Activated CD8-positive, alpha-beta memory T cell treated with anti-CD3 and anti-CD28 coated beads, Interleukin-2, amount 50 U/mL, for 48 hours (primary cell): ENCODE measurements at places on chromosomes 13 and 19.

- no peak for DNase-seq
These were observed 8.1 kb upstream of the SDHAF1 start for GRCh38 chr19:35986664-35987570.

GRCh38 chr19:13717194-13717643 lies 47.1 kb upstream of the MRI1 start:
- DNase-seq: no peak

- DNase-seq: no peak
These were observed 451.7 kb downstream of the EFNB2 start for GRCh38 chr13:106083620-106084350.

- DNase-seq: no peak
These were observed 3.4 kb upstream of the CTU1 start for GRCh38 chr19:51111606-51112005.

DNA sequence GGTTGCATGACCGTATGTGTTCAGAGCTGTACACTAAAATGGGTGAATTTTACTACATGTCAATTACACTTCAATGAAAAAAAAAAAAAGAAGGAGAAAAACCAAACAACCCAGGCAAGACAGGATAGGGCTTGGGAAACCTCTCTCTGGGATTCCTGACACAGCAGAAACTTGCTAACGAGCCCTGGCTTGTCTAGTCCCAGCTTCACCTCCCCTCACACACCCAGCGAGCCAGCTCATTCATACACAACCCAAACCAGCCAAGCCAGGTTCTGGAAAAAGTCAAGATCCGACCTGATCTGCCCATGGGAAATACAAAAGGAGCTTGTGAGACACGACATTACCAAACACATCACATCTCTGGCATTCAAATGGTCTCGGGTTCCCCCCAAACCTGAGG lies 3.7 kb upstream of the TECR start:
- no peak for DNase-seq

GRCh38 chr19:54420383-54421168 lies 5.3 kb downstream of the TTYH1 start:
- no peak for DNase-seq

DNA sequence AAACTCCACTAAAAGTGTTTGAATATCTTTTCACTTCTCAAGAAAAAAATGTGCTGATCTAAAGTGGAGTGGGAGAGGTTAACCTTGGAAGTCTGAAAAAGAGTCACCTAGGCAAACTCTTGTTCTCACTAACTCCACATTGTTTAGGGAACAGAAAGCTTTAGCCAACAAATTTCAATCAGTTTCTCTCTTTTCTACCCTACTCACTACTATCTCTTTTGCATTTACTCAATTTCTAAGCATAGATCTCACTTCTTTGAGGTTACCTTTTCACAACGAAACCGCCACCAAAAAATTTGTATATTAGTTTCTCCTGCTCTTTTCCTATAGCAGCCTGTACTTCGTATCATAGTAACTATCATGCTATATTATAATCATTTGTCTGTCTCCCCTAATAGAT lies 6.3 kb downstream of the NHLRC3 start:
- no peak for DNase-seq

DNA sequence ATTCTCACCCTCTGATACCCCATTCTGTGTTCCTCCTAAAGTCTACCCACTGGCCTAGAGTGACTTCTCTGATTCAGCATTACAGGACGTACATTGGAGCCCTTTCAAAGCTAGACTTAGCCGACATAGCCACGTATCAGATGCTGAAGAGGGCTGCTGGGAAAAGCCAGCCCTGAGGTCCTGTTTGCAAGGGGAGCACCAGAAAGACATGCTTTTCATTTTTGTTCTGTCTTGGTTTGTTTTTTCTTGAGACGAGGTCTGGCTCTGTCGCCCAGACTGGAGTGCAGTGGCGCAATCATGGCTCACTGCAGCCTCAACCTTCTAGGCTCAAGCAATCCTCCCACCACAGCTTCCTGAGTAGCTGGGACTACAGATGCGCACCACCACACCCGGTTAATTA lies 6.3 kb upstream of the ZSWIM4 start:
- DNase-seq: no peak

DNA sequence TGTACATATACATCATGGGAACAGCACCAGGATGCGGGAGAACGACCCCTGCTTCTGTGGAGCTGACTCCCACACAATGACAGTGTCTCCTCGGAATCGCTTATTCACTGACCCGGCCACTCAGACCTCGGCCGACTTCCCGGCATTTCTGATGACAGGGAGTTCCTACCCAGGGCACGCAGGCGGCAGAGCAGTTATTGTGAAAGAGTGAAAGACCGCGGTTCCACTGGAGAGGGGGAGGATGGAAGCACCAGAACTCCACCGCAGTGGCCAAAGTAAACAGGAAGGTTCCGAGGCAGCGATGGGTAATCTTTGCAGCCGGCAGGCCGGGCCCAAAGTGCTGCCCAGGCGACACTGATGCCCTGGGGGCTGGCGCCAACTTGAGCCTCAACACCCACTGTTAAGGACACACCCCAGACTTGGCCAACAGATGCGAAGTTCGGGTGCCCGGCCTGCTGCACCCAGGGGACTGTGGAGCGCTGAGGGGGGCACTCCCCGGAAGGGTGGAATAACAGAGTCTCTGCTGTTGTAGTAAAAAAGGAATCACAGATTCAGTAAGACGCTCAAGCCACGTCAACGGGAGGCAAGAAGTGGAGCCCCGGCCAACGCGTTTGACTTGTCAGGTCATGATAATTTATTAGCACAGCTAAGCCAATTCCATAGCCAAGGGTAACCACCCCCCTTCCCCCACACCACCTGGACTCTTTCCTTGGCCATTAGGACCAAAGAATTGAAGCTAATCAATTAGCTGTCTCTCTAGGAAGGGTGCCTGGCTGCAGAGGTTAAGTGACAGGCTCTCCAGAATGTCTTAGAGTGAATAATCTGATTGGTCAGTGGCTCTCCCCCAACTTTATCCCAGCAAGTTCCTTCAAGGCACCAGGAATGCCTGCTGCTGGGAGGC lies 5.8 kb downstream of the MLLT1 start:
- no peak for DNase-seq

- no peak for DNase-seq
These were observed 4.6 kb downstream of the UBA2 start for GRCh38 chr19:34432797-34433196.

- DNase-seq: no peak
These were observed 12.0 kb downstream of the KMT2B start for GRCh38 chr19:35729763-35730162.

DNA sequence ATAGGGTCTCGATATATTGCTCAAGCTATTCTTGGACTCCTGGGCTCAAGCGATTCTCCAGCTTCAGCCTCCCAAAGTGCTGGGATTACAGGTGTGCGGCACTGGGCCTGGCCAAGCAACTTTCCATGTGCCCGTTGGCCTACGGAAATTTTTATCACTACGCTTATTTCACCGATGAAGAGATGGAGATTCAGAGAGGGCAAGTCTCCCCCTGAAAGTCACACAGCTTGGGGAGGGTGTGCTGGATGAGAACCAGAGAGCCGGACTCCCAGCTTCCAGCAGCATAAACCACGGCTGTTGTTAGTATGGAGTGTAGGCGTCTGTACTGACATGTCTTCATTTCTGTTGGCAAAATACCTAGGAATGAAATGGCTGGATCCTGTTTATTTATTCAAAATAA lies 11.8 kb upstream of the GNA11 start:
- DNase-seq: no peak

DNA sequence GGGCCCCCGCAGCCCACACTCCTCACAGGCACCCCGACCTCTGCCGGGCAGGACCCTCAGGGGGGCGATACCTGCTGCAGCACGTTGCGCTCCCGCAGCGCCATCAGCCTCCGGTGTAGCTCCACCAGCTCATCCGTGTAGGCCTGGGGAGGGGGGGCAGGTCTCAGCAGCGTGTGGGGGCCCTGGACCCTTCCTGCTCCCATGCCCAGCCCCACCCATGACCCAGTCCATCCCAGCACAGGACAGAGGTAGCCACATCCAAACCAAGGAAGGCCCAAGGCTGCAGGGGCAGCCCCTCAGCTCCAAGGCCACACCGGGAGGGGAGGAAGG lies 66.5 kb downstream of the MLLT1 start:
- no peak for DNase-seq

DNA sequence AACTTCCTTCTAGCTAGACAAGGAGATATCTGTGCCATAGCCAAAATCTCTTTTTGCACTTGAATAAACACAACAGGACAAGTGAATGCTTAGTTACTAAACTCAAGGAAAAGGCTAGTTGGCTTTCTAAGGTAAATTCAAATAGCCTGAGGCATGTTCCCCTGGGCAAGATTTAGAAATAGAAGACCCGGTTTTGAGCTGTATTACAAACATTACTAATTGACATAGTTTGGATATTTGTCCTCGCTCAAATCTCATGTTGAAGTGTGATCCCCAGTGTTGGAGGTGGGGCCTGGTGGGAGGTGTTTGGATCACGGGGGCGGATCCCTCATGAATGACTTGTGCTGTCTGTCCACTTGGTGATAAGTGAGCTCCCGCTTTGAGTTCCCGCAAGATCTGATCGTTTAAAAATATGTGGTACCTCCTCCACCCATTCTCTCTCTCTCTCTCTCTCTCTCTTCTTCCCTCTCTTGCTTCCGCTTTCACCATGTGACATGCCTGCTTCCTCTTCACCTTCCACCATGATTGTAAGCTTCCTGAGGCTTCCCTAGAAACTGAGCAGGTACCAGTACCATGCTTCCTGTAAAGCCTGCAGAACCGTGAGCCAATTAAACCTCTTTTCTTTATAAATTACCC lies 3.9 kb upstream of the KBTBD6 start:
- DNase-seq: no peak

DNA sequence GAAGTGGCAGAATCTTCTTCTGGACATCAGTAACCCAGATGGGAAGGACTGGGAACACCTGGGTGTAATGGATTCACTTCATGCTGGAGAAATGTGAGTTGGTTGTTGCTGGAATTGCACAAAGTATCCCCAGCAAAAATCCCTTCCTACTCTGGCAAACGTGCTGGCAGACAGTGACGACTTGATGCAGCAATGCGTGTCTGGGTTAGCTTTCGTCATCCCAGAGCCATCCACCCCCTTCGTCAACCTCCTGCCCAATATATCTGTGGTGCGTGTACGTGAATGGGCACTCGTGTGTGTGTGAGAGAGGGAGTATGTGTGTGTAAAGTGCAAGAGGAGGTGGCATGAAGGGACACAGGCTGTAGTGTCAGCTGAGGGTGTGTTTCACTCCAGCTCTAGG lies 70.9 kb downstream of the TM9SF2 start:
- DNase-seq: no peak

DNA sequence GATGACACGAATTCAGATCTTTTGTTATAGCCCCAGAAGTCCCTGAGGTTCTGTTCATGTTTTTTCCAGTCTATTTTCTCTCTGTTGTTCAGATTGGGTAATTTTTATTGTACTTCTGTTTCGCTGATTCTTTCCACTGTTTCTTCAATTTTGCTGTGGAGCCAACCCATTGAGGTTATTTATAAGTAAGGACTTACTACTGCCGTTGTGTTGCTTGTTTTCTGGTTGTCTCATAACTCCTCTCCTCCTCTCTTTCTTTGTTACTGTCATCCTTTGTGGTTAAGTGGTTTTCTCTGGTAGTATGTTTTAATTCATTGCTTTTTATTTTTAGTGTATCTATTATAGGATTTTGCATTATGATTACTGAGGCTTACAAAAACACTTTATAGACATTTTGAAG lies 48.7 kb upstream of the GAS6 start:
- DNase-seq: no peak

DNA sequence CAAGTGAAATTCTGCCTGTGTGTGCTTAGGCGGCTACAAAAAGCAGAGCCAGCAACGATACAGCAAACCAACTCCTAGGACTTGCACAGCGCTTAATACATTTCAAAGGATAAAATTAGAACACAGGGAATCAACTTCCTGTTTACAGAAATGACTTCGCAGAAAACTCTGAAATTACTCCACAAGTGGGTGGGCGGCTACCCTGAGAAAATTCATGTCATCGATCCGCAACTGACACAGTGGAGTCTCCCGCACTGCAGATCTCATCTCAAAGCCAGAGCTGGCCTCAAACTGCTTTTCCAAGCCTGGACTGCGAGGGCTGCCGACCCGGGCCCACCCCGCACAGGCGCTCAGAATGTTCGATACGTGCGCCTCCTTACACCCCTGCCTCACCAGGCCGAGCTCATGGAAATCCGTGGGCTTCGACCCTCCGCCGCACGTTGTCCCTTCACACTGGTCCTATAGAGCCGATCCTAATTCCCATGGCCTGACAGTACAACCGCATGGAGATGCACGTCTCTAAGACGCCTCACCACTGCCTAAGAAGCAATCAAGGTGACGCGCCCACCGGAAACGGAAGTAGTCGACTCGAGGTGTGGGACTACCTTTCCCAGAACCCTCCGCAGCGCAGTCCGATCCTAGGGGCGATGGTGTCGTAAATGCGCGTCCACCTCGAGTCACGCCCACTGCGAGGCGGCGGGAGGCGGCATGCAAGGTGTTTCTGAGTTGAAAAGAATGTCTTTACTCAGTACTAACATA lies at the start of gene ZNF229:
Gene ZNF229 (minus strand): TSS at position 557 of the 759 bp plus-strand sequence. CDS start 5,625 bp downstream, outside the sequence.
- peak; percentile 82 for DNase-seq

DNA sequence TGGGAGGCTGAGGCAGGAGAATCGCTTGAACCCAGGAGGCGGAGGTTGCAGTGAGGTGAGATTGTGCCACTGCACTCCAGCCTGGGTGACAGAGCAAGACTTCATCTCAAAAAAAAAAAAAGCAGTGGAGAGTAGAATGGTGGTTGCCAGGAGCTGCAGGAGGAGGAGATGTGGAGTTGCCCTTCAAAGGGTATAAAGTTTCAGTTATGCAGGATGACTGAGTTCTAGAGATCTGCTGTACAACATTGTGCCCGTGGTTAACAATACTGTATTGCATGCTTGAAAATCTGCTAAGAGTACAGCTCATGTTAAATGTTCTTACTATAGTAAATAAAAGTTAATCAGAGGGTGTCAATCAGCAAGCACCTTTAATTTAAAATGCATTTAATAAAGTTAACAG lies 28.4 kb upstream of the LATS2 start:
- DNase-seq: no peak

DNA sequence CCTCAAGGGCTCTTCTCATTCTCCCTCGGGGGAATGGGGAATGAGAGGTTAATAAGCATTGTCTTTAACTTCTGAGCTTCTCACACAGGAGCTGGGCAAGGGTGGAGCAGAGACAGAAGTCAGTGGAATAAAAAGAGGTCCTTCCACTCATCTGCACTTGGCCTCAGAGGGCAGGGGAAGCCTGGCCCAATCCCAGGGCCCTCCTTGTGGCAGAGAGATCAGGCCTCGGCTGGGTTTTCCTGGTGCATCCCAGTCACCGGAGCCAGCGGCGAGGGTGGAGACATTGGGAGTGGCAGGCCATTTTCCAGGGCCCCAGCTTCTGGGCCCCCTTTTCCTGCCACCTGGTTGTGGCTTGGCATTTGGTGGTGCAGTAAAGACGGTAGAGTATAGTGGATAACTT lies 10.6 kb downstream of the CALM3 start:
- peak; percentile 51 for DNase-seq

GRCh38 chr13:50073340-50073739 lies 58.1 kb downstream of the KCNRG start:
- no peak for DNase-seq

GRCh38 chr13:40979232-40979631 lies 39.9 kb downstream of the ELF1 start:
- DNase-seq: no peak

GRCh38 chr13:106551350-106551749 lies 15.9 kb upstream of the EFNB2 start:
- no peak for DNase-seq

GRCh38 chr13:81140675-81141074 lies 799.7 kb upstream of the SPRY2 start:
- no peak for DNase-seq
